ENCODE measurements at places on chromosomes 4 and X. TPM values are rescaled to one million over a fixed set of nuclear protein-coding genes. Genes with fewer than 3 reads are reported as not detected.

The ZNF718 gene
- 7.4 TPM for total RNA-seq

The DDX53 gene
- total RNA-seq = not detected

The CPE gene
- total RNA-seq = not detected

The AMOT gene
- 1.1 TPM for total RNA-seq

The ASIC5 gene
- not detected for total RNA-seq

The CCDC110 gene
- total RNA-seq = 0.45 TPM

The PNMA3 gene
- total RNA-seq = 1.1 TPM

The TLR2 gene
- 0.56 TPM for total RNA-seq

The SPANXA1 gene
- not detected for total RNA-seq

The POU4F2 gene
- total RNA-seq = not detected

The TMPRSS11F gene
- not detected for total RNA-seq

The TBC1D9 gene
- total RNA-seq = not detected

The FRG2 gene
- total RNA-seq = not detected

The GPR82 gene
- 0.38 TPM for total RNA-seq

The PABPC5 gene
- total RNA-seq = not detected

The NEUROG2 gene
- 0.13 TPM for total RNA-seq

The MAGED4B gene
- 1.8 TPM for total RNA-seq

The FSTL5 gene
- total RNA-seq = not detected

The SSX5 gene
- total RNA-seq = not detected

DNA sequence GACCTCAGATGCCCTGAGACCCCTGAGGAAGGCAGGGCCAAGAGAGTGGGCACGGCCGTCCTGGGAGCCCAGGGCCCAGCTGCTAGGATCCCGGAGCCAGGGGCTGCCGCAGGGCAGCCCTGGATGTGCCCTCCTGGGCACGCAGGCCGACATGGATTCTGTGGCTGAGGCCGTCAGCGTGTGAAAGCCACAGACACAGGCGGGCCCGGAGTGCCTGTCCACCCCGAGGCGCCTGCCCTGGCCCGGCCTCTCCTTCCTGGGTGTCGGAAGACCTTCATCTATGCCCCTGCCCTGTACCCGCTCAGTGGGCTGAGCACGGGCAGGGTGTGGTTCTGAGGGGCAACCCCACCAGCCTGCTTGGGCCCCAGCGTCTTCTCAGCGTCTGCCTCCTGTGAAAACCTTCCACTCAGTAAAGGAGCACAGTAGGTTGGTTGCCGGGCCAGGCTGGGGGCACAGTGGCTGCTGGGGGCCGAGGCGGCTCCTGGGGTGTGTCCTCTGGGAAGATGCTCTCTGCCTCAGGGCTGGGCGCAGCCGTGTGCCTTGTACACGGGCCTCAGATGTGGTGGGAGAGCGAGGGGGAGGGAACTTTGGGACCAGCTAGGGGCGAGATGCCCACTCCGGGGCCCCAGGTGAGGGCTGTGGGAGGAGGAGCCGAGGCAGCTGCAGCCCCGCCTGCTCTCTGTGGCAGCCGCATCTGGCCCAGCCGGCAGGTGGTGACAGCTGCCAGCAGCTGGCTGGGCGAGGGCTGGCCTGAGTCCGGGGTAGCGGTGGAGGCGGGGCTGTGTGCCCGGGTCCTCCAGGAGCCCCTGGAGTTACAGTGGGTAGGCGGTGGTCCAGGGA, 20.8 kb downstream of the FGFRL1 start:
- no peak for DNase-seq

- no peak for DNase-seq
Observed at GRCh38 chr4:113783701-113784100, 22.2 kb upstream of the CAMK2D start.

DNA sequence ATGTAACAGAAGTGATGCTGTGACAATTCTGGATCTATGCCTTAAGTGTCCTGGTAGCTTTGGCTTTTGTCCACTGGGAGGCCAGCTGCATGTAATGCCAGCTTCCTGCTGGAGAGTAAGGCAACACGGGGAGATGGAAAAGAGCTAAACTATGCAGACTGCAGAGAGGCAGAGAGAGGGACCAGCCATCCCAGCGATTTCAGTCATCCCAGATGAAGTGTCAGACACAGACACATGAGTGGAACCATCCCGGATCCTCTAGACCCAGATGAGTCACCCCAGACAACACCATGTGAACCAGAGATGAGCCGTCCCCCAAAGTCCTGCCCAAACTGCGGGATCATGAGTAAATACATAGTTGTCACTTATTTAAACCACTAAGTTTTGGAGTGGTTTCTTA, 14.6 kb downstream of the SRPX start:
- DNase-seq = no peak

DNA sequence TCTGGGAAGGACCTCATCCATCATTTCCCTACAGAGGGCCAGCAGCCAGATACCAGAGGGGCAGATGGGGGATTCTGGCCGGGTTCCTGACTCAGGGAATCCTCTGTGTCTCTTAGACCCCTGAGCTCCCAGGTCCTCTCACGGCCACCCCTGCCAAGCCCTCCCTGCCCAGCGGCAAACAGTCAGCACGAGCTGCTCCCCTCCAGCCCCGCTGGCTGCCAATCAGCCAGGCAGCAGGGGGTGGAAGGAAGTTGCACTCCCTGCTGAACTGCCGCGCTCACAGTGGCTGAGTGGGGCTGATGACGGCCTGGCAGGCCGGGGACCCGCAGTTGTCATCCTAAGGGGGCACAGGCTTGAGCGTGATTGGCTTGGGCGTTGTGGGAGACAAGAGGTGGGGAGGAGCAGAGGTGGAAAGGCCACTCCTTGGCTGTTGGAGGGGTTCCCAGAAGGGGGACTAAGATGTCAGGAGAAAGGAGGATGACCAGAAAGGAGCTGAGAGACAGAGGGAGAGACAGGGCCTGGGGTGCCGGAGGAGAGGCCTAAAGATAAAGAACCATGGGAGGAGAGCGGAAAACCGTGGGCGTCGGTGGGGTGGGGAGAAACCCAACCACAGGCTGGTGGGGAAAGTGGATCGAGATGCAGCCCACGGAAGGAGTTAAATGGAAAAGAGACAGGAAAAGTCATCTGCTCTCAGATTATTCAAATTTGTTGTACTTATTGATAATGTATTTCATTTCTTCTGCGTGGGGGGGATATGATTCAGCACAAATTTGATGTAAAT, 4.4 kb upstream of the CCDC149 start:
- DNase-seq = no peak

- no peak for DNase-seq
Observed at GRCh38 chrX:101478366-101478765, 6.9 kb upstream of the ARMCX4 start.

- DNase-seq = peak; percentile 14
Observed at GRCh38 chr4:94216394-94216793, 8.7 kb downstream of the SMARCAD1 start.

- DNase-seq = no peak
Observed at GRCh38 chr4:169437299-169438047, 166.7 kb upstream of the SH3RF1 start.

- no peak for DNase-seq
Observed at GRCh38 chr4:165199722-165200121, 7.6 kb upstream of the KLHL2 start.

DNA sequence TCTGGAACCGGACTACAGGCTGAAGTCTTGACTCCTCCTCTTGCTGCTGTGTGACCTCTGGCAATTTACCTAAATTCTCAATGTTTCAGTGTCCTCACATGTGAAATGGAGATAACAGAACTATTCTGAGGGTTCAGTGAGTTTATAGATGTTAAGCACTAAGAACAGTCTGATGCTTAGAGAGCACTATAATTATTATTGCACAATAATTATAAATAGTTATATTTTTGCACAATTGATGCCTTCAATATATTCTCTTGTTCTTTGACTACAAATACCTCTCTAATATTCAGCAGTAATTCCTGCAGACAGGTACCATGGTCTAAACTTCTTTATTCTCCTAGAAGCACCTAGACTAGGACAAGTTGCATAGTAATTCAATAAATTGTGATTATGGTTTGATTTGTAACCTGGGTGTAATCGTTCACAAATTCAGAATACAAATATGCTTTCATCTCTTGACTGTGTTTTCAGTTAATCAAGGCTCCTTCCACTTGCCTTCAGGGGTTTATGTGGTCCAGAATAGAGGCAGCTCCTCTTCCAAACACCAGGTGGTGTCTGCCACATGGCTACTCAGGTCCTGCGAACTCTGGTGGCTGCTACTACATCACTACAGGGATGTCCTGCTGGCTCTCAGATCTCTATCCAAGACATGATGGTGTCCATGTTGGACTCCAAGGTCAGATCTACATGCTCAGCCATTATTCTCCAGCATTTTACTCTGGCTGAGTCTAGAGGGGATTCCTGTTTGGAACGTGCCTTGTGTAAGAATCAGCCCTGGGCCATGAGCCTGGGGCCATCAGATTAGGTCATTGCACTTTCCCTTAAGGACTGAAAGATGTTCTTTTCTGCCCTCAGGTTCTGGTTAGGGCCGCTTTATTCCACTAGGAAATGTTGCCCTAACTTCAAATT, 103.4 kb downstream of the QRFPR start:
- no peak for DNase-seq

- no peak for DNase-seq
Observed at GRCh38 chr4:77795326-77795725, 23.8 kb downstream of the CNOT6L start.

GRCh38 chrX:13693341-13693961, 4.5 kb downstream of the RAB9A start:
- DNase-seq = no peak

GRCh38 chr4:7771056-7771455, 168.6 kb downstream of the AFAP1 start:
- DNase-seq = peak; percentile 63

DNA sequence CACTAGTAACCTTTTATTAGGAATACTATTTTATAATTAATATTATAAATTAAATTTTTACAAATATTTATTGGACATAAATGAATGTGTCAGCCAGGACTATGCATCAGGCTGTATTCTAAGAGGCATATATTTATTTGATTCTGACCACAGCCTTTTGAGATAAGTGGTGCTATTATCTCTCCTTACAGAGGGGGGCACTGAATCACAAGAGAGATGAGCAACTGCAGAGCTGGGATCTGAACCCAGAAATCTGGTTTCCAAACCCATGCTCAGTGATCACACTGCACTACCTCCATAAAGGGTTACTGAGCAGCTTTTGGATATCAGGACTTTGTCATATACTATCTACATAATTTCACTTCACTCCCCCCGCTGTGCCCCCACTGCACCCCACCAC, 322.0 kb downstream of the TMA16 start:
- no peak for DNase-seq

- no peak for DNase-seq
Observed at GRCh38 chr4:87937523-87937922, 38.0 kb upstream of the SPP1 start.

- DNase-seq = no peak
Observed at GRCh38 chr4:41888687-41889074, 46.5 kb upstream of the TMEM33 start.

GRCh38 chr4:150971901-150972300, 43.2 kb downstream of the LRBA start:
- no peak for DNase-seq

GRCh38 chr4:184795214-184795844, 30.4 kb downstream of the ACSL1 start:
- DNase-seq = no peak

- peak; percentile 12 for DNase-seq
Observed at GRCh38 chr4:168486912-168487281, 6.6 kb upstream of the DDX60L start.

- DNase-seq = no peak
Observed at GRCh38 chr4:98908703-98909262, 20.1 kb downstream of the EIF4E start.

DNA sequence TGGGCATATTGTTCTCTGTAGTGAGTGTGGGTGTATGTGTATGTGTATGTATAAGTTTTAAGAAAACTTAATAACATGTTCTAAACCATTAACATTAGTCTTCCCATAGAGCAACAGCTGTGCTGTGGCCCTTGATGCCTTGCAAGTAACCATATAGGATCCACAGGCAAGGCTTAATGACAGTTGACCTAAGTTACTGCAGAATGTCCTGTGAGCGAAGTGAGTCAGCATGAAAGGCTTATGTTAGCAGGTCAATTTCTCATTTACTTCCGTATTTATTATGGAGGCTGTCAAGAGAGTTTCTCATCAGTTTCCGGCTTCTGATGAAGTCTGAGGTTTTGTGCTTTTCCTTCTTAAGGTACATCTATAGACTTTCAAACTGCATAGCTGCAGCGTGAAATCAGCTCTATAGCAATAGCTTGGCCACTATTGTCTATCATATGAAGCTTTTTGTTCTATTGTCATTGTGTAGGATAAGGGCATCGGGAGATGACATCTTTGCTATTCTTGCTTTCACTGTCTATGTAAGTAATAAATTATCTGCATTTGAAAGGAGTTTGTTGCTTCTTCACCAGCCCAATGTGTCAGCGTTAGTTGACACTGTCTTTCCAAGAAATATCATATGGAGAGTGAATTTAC, 1153.4 kb upstream of the AGA start:
- DNase-seq = no peak

- peak; percentile 74 for DNase-seq
Observed at GRCh38 chr4:150960818-150961217, 54.3 kb downstream of the LRBA start.

GRCh38 chrX:133645256-133645655, 230.0 kb upstream of the GPC4 start:
- no peak for DNase-seq

GRCh38 chr4:166458756-166459155, 585.7 kb downstream of the TLL1 start:
- no peak for DNase-seq

GRCh38 chrX:107656978-107657377, 28.7 kb downstream of the PRPS1 start:
- no peak for DNase-seq

GRCh38 chr4:20831746-20832145, 131.5 kb downstream of the PACRGL start:
- no peak for DNase-seq

GRCh38 chrX:40263014-40263560, 165.3 kb upstream of the BCOR start:
- DNase-seq = no peak

GRCh38 chr4:132297346-132297745, 851.7 kb upstream of the PCDH10 start:
- DNase-seq = no peak

- DNase-seq = no peak
Observed at GRCh38 chrX:122572461-122572860, 611.6 kb upstream of the GRIA3 start.

DNA sequence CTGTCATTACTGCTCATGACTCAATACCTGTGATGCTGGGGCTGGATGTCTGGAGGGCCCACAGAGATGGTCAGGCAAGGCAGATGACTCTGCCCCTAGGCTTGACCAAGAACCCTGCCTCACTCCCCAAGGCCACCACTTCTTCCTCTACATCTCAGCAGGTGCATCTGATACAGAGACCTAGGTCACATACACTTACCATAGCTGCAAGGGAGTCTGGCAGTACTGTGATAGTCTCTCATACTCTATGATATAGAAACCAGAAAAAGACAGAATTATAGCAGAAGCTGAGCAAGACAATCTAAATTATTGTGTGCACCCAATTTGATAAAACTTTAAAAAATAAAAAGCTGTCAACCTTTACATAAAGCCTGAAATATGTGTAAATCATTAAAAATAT, 477.1 kb upstream of the GALNT7 start:
- no peak for DNase-seq

DNA sequence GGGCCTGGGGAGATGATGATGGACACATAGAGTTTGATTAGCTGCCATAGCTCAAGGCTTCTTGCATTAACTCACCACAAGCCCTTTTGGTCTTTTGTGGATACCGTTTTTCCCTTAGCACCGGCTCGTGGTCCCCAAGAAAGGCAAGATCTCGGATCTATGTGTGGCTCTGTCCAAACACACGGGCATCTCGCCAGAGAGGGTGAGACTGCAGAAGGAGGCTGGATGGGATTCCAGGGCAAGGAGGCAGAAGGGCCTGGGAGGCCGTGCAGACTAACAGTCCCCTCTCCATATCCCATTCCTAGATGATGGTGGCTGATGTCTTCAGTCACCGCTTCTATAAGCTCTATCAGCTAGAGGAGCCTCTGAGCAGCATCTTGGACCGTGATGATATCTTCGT, 9.5 kb downstream of the USP11 start:
- DNase-seq = no peak

All from activated CD8-positive, alpha-beta T cell treated with anti-CD3 and anti-CD28 coated beads for 36 hours (primary cell).